ENCODE measurements at places on chromosomes 2 and 18.

DNA sequence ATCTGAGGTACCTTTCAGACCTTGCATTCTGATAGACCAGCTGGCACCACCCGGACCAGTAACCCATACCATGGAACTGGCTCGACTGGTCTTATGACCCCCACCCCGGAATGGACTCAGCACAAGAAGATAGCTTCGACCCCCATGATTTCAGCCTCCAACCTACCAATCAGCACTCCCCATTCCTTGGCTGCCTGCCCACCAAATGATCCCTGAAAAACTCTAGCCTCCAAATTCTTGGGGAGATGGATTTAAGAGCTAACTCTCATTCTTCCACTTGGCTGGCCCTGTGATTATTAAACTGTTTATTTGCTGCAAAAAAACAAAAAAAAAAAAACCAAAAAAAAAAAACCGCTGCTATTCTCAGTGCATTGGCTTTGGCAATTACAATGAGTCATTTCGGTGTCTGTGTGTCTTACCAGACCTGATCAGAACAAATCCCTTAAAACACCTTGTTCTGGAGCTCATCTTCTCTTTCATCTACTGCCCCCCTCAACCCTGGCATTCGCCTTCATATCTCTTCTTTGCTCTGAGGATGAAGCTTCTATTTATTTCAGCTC, 60.1 kb upstream of the KIF5C start:
- DNase-seq: no peak

- DNase-seq: peak; percentile 86
These were observed 81.5 kb downstream of the NRP2 start for GRCh38 chr2:205763708-205764211.

DNA sequence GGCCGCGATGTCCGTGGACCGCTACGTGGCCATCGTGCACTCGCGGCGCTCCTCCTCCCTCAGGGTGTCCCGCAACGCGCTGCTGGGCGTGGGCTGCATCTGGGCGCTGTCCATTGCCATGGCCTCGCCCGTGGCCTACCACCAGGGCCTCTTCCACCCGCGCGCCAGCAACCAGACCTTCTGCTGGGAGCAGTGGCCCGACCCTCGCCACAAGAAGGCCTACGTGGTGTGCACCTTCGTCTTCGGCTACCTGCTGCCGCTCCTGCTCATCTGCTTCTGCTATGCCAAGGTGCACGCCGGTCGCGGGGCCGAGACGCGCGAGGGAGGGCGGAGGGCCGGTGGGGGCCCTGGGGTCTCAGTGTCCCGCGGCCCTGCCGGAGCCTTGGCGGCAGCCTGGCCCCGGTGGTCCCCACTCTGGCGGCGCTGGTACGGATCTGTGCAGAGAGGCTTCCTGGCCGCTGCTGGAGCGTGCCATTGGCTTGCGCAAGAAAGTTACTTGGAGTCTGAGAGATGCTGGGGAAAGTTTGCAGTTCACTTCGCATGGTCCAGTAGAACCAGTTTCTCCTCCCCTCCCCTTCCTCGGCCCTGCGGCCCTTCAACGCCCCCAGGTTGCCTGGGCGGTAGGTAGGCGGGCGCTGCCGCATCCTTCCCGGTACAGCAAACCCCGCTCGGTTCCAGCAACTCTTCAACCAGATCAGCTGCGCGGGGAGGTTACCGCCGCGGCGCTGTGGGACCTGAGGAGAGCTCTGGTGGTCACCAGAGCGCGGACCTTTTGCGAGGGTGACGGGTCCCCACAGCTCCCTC, 1.5 kb downstream of the GALR1 start:
- DNase-seq: peak; percentile 73

- no peak for DNase-seq
These were observed 15.6 kb downstream of the ADD2 start for GRCh38 chr2:70752396-70752795.

GRCh38 chr2:236676136-236676873, 106.7 kb downstream of the ACKR3 start:
- no peak for DNase-seq

- peak; percentile 7 for DNase-seq
These were observed 167.8 kb upstream of the FOSL2 start for GRCh38 chr2:28224648-28225472.

DNA sequence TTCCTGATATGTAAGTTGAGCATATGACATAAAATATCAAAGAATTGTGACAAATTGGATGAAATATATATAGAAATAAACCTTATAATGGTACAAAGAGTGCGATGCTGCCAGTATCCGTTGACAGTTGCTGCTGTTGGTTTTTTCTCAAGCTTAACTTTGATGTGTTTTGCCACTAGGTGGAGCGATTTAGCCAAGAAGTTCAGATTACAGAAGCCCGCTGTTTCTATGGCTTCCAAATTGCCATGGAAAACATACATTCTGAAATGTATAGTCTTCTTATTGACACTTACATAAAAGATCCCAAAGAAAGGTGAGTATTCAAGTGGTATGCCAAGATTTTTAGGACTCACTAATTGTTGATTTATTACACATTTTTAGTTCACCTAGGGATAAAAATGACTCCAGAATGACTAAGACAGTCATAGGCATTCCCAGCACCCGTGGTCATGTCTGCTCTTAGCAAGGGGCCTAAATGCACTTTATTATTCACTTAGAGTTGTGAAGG, 2.1 kb downstream of the RRM2 start:
- peak; percentile 82 for DNase-seq

Measured in neural progenitor cell (in vitro differentiated cells).